Ureter (tissue), 1 donor: ENCODE measurements at places on chromosomes 2 and 18. TPM values are rescaled to one million over a fixed set of nuclear protein-coding genes. Genes with fewer than 3 reads are reported as not detected.

Gene IL36G
- not detected for total RNA-seq

Gene RAB17
- total RNA-seq, result 24.2 TPM

Gene WNT10A
- total RNA-seq, result 4.0 TPM

Gene DLX2
- total RNA-seq, result not detected

Gene HOXD3
- 28.2 TPM for total RNA-seq

DNA sequence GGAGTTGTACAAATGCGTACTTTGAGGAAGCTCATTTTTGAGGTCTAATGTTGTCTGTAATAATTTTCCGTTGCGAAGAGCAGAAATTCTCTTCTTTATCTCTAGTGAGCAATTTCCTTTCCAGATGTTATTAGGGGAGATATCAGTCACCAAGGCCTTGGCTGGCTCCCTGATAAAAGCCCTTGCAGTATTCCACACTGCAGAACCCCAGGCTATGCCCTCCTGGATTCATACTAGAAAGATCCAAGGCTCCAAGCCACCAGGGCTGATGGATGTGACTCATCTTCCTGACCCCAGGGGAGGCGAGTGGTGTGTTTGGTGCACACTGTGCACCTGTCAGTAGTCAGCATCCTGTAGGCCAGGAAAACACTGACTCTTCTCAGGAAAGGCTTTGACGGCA lies 34.7 kb downstream of the INO80C start:
- no peak for DNase-seq

GRCh38 chr2:96587843-96588242 lies 50.3 kb downstream of the KANSL3 start:
- no peak for DNase-seq

GRCh38 chr2:101781326-101781725 lies 83.8 kb downstream of the MAP4K4 start:
- DNase-seq, result no peak

DNA sequence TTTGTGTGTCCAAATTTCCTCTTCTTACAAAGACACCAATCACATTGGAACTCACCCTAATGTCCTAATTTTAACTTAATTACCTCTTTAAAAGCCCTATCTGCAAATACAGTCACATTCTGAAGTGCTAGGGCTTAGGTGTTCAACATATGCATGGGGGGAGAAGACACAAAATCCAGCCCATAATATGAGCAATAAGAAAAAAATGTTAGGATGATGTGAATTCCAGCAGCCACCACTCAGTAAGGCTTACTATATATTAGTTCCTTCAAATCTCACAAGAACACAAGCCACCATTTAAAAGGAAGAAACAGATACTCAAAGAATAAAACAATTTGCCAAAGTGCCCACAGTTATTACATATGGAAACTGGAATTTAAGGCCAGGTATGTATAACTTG lies 285.7 kb downstream of the EPHA4 start:
- DNase-seq, result no peak
